ENCODE measurements at places on chromosomes 1 and 21.

- no peak for DNase-seq
Measured at GRCh38 chr1:155834296-155834926, 22.6 kb downstream of the GON4L start.

GRCh38 chr1:54834007-54834541 is 33.0 kb upstream of the TTC22 start:
- no peak for DNase-seq

DNA sequence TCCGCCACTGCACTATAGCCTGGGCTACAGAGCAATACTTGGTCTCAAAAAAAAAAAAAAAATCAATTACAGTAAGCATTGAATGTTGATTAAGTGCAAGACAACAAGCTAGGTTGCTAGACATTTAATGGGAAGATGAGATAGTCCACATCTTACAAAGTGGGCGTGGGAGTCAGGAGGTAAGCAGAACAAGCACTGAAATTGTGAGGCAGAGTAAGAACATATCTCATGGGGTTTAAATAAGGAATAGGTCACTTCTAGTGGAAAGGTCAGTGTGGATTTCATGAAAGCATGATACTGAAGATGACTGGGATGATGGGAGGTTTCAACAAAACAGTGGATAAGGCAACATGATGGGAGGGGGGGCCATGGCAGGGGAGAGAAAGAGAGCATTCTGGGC is 1.9 kb upstream of the OLFML2B start:
- DNase-seq, result no peak

- no peak for DNase-seq
Measured at GRCh38 chr1:219099307-219099706, 74.4 kb upstream of the LYPLAL1 start.

DNA sequence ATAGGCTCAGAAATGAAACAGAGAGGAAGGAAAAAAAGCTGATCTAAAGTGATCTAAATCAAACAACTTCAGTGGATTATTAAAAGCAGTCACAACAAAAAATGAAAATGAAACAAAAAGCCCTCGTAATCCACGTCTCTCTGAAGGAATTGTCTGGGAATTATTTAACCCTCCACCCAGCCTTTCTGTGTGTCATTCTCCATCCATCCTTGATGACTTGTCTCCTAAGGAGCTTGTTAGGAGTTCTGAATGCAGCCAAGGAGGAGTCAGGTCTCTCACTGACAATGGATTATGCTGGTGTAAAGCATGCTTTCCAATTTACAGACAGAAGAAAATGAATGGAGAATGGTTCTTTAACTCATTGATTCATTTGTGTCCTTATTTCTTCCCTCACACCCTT is 359.3 kb upstream of the RUNX1 start:
- no peak for DNase-seq

DNA sequence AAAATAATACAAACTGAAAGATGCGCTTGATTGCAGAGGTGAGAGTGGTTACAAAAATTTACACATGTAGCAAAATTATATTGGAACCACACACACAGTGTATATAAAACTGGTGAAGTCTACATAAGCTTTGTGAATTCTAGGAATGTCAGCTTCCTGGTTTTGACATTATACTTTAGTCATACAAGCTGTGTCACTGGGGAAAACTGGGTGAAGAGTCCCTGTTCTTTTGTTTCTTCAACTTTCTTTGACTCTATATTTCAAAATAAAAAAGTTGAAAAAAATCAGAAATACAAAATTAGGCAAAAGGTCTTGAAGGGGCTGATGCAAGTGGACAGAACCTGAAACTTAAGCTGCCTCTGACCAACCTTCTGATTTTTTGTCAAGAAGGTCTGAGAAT is 3.0 kb downstream of the C1QC start:
- no peak for DNase-seq

GRCh38 chr1:175268720-175269119 is 76.1 kb upstream of the KIAA0040 start:
- no peak for DNase-seq

DNA sequence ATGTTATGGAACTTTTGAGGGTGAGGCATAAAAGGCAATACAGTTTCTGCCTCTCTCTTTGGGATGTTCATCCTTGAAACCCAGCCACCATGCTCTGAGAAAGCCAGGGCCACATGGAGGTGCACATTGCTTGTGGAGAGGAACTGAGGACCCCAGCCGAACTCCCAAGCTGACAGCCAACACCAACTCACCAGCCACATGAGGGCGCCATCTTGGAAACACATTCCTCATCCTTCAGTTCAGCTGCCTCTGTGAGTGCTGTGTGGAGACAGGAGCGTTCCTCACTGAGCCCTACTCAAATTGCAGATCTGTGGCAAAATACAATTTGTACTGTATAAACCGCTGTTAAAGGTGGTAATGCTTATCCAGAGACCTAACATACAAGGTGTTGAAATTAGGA is 137.5 kb downstream of the GABPA start:
- DNase-seq, result no peak
